ENCODE measurements at places on chromosomes 2 and 18.
A peak's percentile ranks its signal among the peaks of the same experiment; 100 is the strongest.

- DNase-seq: no peak
Observed at GRCh38 chr2:158567208-158567607, 110.5 kb downstream of the PKP4 start.

GRCh38 chr2:109715313-109715805 lies 78.7 kb upstream of the RGPD5 start:
- DNase-seq: no peak

- DNase-seq: no peak
Observed at GRCh38 chr2:98140210-98140609, 53.2 kb downstream of the VWA3B start.

DNA sequence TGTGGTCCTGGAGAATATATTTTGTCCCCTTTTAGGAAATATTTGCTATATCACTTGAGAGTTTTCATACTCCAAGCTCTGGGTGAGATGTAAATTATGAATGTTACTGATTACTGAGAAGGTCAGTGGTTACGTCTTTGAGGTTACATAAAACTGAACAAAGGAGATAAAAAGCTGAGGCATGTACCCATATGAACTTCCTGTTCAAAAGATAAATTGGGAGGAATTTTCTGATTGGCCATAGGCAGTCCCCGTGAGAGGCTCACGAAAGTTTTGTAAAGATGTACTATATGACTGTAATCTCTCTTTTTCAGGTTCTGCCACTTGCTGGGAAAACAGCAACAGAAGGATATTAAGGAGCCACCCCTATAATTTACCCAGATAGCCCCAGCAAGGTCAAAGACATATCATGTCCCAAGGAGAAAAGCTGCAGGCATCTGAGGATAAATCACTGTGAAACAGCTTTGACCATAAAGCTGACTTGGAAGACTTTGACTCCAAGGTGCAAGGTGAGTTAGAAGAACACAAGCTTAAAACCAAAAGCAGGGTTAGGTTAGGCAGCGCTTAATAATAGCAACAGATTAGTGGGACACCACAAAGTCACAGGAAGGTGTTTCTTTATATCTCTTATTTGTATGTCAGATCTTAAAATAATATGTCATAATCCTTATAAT lies 90.4 kb downstream of the OSBPL6 start:
- DNase-seq: no peak

- DNase-seq: no peak
Observed at GRCh38 chr2:194060269-194060668, 1596.8 kb upstream of the SLC39A10 start.

DNA sequence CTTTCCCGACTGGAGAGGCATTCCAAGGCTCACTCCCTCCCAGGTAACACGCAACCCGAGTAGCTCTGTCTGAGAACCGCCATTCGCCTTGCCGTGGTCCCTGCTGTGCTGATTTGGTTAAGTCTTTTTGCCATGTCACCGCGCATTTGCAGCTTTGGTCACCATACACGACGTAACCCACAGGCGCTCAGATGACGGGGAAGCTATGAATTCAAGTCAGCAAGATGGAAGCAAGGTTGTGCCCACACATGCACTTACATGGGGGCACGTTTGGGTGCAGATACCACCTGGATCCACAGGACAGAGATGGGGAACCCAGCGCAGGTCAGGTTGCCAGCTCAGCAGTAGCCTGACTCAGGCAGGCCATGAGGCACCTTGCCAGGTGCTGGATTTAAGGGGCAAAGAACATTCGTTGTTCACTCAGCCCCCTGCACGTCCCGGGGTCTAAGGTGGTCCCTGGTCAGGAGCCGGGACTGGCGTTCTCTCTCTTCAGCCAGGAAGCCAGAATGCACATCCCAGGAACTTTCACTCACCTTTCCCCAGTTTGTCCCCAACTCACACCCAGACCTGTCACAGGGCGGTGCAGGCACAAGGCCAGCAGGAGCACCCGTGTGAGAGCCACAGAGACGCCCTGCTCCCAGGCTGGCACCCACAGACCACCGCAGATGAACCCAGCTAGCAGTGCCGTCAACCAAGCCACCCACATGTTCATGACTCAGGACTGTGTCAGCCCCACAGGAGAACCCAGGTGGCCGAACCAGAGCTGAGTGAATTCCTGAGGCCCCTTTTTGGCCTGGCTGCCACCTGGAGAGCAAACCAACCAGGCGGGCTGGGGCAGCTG lies 19.9 kb downstream of the SNED1 start:
- no peak for DNase-seq

- DNase-seq: no peak
Observed at GRCh38 chr18:62331581-62332356, 6.7 kb downstream of the TNFRSF11A start.

- DNase-seq: no peak
Observed at GRCh38 chr18:50429207-50429948, 54.5 kb downstream of the SKA1 start.

DNA sequence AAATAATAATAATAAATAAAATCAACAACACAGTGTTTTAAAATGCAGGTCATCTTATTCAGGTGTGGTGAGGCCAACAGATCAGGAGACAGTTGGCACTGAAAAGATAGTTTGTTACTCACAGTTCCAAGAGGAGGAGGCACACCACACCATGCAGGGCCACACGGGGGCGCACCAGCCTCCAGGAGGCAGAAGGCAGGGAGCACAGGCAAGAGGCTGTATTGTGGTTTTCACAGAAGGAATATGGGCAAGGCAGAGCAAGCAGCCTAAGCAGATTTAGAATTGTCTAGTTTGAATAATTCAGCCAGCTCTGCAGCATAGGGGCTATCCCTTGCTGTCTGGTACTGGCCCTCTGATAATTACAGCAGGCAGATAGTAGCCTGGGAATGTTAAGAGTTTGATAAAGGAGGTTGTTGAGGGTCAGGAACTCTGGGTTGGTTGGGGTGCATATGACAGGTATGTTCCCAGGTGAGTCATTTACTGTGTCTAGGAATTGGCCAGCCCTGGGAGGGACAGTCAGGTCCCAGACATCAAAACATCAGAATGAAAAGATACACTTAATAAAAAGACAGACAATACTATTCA lies 31.3 kb downstream of the KIAA2012 start:
- DNase-seq: no peak

GRCh38 chr2:150369862-150370261 lies 117.6 kb downstream of the RND3 start:
- no peak for DNase-seq

DNA sequence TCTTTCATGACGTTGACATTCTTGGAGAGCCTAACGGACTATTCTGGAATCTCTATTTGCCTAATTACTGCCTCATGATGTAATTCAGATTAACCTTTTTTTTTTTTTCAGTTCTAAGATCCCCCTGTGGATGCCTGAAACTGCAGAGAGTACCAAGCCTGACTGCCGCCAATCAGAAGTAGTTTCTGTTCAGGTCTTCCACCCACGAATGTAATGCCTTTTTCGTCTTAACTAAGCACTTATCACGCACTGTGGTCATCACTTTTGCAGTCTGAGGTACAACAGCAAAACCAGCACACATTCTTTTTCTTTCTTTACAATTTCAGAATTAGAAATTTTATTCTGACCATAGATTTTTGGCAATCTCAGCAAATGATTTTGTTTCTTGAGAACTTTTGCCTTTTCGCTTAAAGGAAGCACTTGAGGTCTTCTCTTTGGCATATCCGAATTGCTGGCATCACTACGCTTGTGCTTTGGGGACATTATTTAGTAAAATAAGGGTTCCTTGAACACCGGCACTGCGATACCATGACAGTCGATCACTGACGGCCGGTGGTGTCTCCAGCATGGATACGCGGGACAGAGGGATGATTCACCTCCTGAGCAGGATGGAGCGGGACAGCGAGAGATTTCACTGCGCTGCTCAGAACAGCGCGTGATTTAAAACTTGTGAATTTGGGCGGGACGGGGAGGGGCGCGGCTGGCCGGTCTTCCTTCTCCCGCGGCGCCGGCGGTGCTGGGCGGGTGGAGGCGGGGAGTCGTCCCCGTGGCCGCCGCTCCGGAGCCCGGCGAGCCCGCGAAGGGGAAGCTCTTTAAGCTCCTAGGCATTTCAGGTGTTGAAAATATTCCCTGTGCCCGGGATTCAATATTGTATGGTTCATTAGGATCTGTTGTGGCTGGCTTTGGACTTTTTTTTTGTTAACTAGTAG lies 32.0 kb upstream of the GPR55 start:
- peak; percentile 24 for DNase-seq

- DNase-seq: no peak
Observed at GRCh38 chr2:10834068-10834655, 21.6 kb upstream of the PDIA6 start.

- no peak for DNase-seq
Observed at GRCh38 chr2:238096311-238097011, 3.7 kb upstream of the ESPNL start.

- no peak for DNase-seq
Observed at GRCh38 chr2:19287324-19287723, 71.1 kb downstream of the OSR1 start.

GRCh38 chr2:215324811-215325210 lies 13.0 kb downstream of the ATIC start:
- DNase-seq: no peak

GRCh38 chr2:27378096-27378808 lies 2.3 kb downstream of the ZNF513 start:
- no peak for DNase-seq

DNA sequence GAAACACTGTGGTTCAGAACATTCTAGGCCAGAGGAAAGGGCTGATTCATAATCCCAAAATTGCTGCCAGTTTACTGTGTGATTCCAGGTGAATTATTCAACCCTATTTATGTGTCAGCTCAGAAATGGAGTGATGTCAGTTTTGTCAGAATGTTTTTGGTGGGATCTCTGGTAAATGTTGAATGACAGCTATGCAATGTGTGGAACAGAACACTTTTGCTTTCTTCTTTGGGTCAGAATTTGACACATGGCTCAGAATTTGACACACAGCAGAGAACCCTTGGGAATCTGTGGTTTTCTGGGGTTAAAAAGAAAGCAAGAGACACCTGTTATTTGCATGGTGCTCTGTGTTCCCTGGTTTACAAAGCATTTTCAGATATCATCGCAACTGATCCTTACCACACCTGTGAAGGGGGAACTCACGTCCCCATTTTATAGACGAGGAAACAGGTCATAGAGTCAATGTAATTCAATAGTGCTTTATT lies 1.6 kb upstream of the MTA3 start:
- no peak for DNase-seq

GRCh38 chr2:67701011-67701410 lies 303.9 kb downstream of the ETAA1 start:
- no peak for DNase-seq

DNA sequence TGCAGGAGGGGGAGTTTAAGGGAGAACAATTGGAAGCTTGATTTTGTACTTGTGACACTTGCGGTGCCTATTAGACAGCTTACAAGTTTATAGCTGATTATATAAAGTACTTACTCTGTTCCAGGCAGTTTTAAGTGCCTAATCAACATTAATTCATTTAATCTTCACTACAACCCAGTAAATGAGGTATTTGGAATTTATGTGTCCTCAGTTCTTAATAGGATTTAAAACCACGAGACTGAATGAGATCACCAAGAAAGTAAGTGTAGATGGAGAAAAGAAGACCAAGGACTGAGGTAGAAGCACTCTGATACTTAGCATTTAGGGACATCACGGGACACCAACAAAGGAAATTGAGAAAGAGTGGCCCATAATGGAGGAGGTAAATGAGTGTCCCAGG lies 49.8 kb downstream of the ZC3H15 start:
- no peak for DNase-seq

DNA sequence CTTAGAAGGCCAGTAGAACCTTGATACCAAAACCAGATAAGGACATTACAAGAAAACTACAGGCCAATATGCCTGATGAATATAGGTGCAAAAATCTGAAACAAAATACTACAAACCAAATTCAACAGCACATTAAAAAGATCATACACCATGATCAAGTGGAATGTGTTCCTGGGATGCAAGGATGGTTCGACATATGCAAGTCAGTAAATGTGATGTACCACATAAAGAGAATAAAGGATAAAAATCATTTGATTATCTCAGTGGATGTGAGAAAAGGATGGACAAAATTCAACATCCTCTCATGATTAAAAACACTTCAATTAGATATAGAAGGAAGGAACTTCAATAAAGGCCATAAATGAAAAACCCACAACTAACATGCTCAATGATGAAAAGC lies 129.6 kb downstream of the RTN4 start:
- no peak for DNase-seq

GRCh38 chr2:26325851-26326250 lies 20.1 kb upstream of the SELENOI start:
- DNase-seq: no peak

DNA sequence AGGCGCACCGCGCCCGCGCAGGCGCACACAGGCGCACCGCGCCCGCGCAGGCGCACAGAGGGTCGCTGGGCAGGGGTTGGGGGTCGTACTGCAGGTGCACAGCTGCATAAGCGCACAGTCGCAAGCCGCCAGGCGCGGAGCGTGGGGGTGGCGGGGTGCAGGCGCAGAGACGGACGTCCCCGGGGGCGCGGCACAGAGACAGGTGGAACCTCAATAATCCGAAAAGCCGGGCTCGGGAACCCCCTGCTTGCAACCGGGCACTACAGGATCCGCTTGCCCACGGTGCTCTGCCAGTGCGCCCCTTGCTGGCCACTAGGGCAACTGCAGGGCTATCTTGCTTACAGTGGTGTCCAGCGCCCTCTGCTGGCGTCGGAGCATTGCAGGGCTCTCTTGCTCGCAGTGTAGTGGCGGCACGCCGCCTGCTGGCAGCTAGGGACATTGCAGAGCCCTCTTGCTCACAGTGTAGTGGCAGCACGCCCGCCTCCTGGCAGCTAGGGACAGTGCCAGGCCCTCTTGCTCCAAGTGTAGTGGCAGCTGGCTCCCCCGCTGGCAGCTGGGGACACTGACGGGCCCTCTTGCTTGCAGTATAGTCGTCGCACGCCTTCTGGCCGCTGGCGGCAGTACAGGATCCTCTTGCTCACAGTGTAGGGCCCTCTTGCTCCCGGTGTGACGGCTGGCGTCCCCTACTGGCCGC lies 34.9 kb downstream of the FAM110C start:
- DNase-seq: peak; percentile 57

GRCh38 chr2:103121106-103121505 lies 359.3 kb downstream of the TMEM182 start:
- no peak for DNase-seq

DNA sequence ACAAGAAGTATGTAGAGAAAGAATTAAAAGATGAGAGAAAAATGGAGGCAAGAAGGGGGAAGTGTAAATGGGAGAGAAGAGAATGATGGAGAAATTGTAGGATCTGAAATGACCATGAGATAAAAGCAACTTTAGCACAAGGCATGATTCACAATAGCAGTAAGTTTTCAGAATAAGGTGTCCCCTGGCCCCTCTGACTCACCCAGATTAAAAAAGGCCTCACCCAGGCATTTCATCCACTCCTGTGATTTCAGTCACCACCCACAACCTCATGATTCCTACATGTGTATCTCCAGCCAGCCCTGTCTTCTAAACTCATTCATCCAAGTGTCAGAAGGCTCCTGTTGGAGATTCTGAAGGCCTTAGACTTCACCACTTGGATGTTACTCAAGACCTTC lies 56.6 kb downstream of the SP100 start:
- no peak for DNase-seq
